ENCODE measurements at places on chromosomes 13 and 19. TPM values are rescaled to one million over a fixed set of nuclear protein-coding genes. Genes with fewer than 3 reads are reported as not detected.

The CEACAM6 gene
- total RNA-seq: not detected

The FFAR2 gene
- not detected for total RNA-seq

The PVR gene
- total RNA-seq: 23.5 TPM

The LRRC63 gene
- 0.37 TPM for total RNA-seq

The ZNF540 gene
- total RNA-seq: not detected

The ZNF83 gene
- total RNA-seq: 38.5 TPM

The FOXO1 gene
- 6.6 TPM for total RNA-seq

The NXNL1 gene
- total RNA-seq: not detected
